Stimulated activated CD4-positive, alpha-beta T cell treated with anti-CD3 and anti-CD28 coated beads, TNF-alpha, amount 100 ng/mL, for 1 hour (primary cell): ENCODE measurements at places on chromosomes 4 and X.

DNA sequence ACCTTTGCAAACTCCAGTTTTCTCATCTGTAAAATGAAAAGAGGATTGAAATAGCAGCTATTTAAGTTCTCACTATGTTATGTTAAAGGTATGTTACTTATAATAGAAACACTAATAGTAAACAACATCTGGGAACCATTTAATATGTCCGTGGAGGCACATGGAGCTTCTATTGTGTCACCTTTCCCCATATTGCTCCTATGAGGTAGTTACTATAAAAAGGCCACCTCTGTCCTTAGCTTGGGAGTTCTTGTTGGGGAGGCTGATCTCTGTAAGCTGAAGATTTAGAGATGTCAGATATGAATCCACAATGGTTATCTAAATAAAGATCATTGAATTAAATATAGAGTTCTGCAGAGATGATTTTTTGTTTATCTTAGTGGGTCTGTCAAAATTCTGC lies 125.2 kb downstream of the FHIP1A start:
- no peak for DNase-seq

DNA sequence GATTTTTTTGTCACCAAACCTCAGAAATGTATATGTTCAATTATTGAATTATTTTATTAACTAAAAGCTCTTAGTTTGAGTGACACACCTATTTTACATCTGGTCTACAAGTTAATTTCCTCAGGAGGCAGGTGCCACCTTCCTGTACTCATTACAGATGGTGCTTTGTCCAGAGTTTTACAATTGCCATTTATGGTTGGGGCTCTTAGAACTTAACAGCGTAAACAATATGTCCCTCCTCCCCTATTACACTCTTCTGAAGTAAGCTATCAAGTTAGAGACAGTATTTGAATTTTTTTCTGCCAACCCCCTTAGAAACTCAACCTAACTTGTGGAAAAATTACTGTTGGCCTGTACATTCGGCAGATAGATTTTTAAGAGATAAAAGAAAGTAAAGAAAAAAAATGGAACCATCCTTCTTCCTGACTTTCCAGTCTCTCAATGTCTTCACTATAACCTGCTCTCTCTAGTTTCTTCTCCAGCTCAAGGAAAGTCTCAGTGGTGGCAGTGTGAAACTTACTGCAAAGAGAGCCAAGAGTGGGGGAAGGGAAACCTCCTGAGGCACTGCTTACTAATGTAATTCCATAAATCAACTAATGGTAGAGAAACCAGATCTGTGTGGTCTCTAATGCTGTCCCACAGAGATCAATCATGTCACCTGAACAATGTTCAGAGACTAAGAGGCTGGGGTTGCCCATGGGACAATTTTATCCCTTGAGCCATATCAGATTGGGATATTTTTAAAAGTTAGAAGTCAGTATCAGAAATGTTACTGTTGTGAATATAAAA lies 7.8 kb downstream of the CXXC4 start:
- no peak for DNase-seq

DNA sequence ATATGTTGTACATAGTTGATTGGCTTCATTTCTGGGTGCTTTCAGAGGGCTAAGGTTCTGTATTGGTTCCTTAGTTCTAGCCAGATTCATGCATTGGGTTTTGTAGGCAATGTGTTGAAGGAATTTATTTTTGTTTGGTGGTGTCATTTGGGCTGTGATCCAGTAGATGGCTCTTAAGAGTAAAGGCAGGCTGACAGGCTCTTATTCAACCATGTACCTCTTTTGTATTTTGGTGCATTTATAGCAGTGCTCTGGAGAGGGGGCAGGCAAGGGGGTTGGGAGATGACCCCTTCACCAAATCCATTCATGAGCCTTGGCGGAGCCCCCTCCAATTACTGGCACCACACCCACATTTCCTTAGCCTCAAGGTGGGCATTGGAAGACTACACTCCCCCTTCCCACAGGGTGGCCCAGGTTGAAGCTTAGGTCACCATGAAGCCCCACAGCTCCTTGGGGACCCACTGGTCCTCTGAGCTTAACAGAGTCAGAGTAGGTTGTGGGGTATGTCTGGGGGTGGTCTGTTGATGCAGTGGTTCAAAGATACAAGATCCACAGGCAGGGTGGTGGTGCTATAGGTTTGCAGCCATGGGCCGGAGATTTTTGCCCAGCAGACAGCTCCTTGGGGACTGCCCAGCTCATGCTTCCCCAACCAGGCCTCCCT lies 143.0 kb upstream of the GNPDA2 start:
- DNase-seq = no peak

DNA sequence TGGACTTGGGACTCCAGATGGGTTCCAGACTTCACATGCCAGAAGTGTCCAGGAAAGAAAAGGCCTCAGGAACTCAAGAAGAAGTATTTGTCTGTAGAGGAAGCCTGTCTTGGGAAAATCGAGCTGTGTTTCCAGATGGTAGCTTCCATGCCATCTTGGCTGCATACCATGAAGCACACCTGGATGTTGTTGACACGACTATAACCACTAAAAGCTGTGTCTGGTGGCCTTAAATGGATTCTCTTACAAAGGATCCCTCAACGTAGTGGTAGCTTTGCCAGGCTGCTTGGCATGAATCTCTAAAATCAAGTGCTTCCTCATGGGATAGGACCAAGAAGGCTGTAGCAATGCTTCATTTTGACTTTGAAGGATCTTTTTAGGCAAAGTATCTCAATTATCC lies 313.4 kb upstream of the BOD1L1 start:
- DNase-seq = no peak

GRCh38 chr4:15374656-15375055 lies 53.2 kb upstream of the C1QTNF7 start:
- DNase-seq = no peak

DNA sequence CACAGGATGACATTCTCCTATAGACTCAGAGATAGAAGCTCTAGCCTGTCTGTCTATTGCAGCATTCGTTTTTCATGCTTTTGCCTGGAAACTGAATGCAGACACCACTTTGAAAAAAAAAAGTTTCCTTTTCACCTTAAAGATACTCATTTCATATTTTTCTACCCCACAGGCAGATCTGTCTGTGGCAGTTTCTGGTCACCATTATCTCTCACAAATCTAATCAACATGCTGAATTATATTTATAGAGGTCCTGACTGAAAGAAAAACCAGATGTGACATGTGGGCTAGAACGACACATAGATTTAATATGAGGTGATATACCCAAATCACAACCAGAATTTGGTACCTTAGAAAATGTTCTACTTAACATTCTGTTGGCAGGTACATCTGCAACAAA lies 28.2 kb downstream of the ADGRG4 start:
- no peak for DNase-seq

DNA sequence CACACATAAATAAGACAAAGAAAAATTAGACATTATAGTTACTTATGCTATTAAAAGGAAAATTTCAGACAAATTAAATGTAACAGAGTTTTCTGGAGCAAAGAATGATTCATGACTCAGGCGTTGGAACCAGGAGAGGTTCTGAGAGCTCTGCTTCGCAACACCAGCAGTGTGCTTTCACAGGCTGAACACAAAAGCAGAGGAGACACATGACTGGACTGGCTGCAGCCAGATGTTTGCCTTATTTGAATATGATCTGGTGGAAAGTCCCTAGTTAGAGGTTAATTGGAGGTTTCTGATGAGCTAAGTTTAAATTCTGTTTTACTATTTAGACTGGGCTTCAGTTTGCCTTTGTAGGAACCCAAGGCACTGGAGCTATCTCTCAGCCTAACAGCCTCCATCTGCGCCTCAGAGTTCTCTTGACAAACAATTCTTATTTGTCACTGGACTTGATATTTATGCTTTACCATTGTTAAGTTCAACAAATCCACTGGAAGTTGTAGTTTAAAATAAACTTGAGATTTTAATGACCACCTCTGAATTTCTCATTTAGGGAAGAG lies 16.2 kb downstream of the BOD1L1 start:
- no peak for DNase-seq

DNA sequence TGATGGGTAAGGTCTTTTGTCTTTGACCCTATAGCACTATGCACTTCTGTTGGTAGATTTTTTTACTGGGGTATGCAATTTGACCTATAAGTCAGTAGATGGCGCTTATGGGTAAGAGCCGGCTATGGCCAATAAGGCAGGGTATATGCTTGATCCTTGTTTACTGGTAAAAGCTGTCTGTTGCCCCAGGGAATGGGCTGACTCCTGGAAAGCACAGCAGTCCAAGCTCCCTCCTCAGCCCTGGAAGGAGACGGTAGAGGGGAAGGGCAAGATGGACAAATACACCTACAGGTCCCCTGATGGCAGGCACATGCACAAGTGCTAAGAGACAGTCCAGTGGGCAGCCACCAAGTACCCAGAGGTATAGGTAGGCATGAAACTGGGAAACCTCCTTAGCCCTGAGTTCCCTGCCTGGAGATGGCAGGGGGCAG lies 63.7 kb downstream of the ADAMTS3 start:
- no peak for DNase-seq

GRCh38 chrX:48839686-48840085 lies 4.3 kb upstream of the PCSK1N start:
- DNase-seq = no peak

DNA sequence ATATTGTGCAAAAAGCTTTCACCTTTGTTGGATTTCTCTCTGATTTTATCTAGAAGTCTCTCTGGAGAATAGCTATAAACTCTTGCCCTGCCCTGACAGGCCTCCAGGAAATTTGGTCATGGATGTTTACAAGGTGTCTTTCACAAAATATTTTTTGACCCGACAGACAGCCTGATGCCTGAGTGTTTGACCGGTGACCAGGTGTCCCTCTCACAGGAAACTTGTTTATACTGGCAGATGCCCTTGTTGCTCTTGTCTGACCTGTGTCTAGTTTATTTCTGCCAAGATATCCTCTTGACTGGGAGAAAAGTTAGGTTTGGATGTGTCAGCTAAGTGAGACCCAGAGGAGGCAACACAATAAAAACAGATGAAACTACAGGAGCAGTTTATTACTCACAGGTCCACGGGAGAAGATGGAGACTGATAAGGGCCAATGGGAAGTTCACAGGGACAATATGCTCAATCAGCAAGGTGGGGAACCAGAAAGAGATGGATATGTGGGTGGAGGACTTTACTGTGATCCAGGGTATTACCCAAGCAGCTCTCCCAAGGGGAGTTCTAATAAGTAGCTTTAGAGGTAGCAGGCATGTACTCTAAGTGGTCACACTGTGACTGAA lies 243.3 kb downstream of the ARAP2 start:
- DNase-seq = no peak

DNA sequence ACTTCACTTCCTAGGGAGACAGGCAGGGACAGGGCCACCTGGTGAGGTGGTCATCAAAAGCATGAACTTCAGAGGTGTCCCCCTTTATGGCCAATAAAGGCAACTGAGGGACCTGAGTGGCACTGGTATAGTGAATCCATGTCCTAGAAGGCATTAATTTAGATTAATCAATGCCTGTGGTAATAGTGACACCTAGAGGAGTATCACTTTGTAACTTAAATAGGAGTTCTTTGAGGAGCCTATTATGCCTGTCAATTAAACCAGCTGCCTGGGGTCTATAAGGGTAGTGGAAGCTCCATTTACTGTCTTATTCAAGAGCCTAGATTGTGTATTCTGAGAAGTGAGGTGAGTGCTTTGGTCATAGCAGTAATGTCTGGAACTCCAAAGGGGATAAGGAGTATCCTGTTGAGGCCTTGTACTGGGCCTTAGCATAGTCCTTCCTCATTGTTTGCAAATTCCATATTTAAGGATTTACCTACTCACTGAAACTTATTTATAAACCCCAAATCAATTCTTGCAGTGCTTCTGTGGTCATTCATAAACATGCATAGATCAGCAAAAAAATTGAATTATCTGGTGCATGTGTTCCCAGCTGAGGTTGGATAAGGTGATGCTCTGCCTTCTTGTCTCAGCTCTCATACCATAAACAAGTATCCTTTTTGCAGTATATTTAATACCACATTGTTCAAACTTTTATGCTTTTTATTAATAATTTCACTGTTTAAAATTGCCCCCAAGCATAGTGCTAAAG lies 213.8 kb upstream of the RADX start:
- DNase-seq = no peak

DNA sequence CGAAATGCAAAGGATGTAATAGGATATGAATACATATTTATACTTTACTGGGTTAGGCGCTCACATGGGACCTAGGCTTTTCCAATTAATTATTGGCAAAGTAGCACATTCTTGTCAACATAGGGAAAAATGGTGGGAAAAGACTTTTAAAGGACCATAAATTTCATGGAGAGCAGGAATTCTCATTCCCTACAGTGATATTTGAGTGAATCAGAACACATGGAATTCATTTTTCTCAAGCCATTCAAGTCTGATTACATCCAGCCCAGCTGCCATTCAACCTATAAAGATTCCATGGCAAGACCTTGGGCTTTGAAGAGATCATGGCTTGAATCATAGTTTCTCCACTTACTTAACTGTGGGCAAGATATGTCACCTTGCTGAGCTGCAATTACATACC lies 150.4 kb downstream of the SOWAHB start:
- DNase-seq = no peak

GRCh38 chr4:16583764-16584163 lies 314.7 kb downstream of the LDB2 start:
- no peak for DNase-seq

DNA sequence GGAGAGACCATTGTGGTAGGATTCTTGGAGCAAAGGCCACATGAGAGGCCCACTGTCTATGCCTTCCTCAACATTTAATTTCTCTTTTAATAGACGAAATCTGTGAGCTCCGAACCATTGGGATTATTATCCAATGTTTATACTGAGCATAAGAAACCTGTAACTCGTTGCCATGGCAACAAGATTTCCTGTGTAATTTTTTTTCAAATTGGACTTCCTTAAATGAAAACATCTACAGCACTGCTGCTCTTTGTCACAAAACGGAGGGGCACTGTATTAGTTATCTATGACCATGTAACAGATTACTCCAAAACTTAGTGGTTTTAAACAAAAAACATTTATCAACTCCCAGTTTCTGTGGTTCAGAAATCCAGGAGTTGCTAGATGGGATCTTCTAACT lies 38.7 kb downstream of the PPP1R2C start:
- no peak for DNase-seq

- no peak for DNase-seq
Observed at GRCh38 chrX:105267167-105267566, 46.7 kb upstream of the TEX13A start.

DNA sequence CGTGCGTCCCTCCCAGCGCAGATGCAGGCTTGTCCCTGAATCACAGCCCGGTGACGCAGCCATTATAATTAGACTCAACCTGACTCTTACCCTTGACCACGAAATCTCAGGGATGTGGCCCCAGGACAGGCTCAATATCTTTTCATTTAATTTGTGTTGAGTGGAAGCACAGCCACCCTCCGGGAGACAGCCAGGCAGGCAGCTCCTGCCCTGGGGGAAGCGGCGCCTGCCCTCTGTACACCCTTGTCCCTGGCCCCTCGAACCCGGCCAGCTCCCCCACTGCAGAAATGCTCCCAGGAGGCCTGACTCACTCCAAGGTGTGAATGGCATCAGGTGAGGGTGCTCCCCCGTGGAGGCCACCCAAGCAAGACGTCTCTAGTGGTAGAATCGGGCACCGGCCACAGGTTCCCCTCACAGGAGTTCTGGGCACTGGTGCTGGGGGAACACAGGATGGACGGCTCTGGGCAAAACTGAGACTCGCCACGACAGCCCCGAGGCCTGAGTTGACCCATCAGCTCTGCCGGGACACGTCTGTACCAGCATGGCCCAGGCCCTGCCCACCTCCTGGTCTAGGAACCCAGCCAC lies 2.7 kb downstream of the CPLX1 start:
- no peak for DNase-seq
